CD8-positive, alpha-beta T cell (primary cell): ENCODE measurements at places on chromosomes 16 and 17.

GRCh38 chr16:1815461-1815860, 11.2 kb downstream of the HAGH start:
- DNase-seq, result no peak

DNA sequence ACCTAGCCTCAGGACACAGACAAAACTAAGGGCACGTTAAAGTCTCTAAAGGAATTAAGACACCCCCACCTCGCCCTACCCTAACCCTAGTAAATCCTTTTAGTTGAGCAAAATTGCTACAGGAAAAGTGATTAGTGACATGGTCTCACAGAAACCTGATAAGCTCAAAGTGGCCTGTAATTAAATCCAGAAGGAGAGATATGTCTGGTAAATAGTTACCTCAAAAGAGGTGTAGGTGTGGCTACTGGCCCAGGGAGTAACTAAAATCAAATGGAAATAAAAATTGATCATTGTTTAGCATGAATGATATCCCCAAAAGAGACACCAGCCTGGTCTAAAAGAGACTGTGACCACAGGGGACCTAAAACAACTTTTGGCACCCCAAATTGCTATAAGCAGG, 168.3 kb downstream of the SLC39A11 start:
- no peak for DNase-seq

DNA sequence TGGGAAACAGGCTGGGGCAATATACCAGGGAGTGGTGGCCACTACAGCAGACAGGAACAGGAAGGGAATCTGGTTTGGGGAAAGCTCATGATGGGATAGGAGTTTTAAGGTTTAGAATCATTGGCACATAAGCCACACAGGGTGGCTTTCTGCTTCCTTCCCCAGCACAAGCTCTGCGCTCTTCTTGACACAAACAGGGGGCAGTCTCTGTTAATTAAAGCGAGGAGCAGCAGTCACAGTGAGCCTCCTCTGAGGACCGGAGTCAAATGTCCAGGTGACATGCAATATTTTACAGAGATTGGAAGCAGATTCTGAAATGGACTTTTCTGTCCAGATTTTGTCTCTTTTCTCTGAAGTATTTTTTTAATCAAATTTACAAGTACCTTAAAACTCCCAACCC, 2.8 kb upstream of the SHISA9 start:
- DNase-seq, result no peak

- DNase-seq, result peak; percentile 83
Observed at GRCh38 chr17:9576521-9577372, at the start of gene CFAP52. TSS of gene CFAP52 (plus strand) at chr17:9576642. CDS start at chr17:9576696, 54 bp downstream.

GRCh38 chr16:8295513-8296237, 294.6 kb downstream of the TMEM114 start:
- no peak for DNase-seq

- no peak for DNase-seq
Observed at GRCh38 chr16:46982335-46982734, 8.9 kb upstream of the DNAJA2 start.

DNA sequence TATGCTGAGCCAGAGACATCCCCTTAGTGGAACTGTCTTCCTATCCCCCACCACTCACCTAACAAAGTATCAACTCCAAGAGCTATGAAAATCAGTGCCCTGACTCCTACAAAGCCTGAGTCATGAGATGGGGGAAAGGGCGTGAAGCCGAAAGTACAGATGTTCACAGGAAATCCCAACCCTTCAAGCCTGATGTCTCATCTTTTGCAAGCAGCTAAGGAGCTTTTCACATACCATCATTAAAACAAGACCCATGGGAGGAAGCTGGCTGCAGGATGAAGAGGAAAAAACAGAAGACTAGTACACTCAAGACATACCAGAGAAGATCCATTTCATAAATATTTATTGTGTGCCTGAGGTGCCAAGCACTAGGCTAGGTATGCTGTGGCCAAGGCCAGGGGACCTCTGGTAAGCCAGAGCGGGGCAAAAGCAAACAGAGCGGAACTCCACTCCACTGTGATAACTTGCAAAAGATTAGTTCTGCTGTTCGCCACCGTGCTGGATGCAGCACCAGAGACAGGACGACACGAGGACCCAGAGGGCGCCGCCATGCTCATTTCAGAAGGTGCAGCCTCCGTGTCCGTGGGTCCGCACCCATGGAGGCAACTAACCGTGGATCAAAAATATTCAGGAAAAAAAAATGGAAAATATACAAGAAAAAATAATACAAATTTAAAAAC, 4.5 kb upstream of the MNT start:
- DNase-seq, result no peak

DNA sequence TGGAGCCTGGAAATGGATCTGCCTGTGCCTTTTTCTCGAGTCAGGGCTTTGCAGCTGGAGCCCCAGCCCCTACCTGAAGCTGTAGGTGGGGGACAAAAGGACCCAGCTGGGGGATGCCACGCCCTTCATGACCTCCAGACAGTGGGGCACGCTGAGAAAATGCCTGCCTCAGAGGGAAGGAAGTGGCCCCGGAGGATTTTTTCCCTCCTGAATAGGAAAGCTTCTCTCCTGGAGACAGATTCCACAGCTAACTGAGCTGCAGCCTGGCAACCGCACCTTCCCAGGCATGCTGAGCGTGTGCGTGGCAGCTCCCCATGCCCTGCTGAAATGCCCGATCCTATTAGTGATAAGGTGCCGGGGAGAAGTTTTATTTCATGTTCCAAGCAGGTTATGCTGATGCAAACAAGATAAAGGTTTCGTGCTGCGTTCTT, 58.0 kb downstream of the AIPL1 start:
- DNase-seq, result no peak

GRCh38 chr16:17251496-17251895, 219.3 kb downstream of the XYLT1 start:
- no peak for DNase-seq

GRCh38 chr16:71622088-71622487, 3.9 kb upstream of the MARVELD3 start:
- DNase-seq, result no peak

- DNase-seq, result no peak
Observed at GRCh38 chr16:85601272-85601639, 11.9 kb upstream of the GSE1 start.

GRCh38 chr16:12433691-12434390, 369.8 kb downstream of the CPPED1 start:
- DNase-seq, result no peak

GRCh38 chr17:11324846-11325420, 83.9 kb downstream of the SHISA6 start:
- no peak for DNase-seq

GRCh38 chr17:34435182-34435928, 72.3 kb upstream of the CCL1 start:
- DNase-seq, result no peak

GRCh38 chr16:85869785-85870558, 29.0 kb upstream of the IRF8 start:
- no peak for DNase-seq

DNA sequence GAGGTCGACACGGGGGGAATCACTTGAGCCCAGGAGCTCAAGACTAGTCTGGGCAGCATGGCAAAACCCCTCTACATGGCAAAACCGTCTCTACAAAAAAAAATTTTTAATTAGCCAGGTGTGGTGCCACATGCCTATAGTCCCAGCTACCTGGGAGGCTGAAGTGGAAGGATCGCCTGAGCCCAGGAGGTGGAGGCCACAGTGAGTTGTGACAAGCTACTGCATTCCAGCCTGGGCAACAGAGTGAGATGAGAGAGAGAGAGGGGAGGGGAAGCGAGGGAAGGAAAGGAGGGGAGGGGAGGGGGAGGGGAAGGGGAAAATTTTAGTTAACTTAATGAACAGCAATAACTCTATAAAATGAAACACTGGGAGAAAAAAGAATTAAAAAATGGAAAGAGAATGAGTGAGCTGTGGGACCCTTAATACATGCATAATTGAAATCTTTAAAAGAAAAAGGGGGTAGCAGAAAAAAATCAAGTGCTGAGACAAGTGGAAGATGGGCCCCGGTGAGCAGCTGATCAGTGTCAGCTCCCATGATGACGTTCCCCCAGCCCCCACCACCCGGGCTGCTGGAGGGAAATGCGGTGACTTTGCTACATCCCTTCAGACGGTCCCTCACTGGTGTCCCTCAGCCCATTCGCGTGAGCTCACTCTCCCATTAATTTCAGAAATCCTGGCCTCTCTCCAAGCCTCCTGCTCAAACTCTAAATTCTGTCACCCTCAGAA, 2.7 kb downstream of the ASGR2 start:
- no peak for DNase-seq
